ENCODE measurements at places on chromosomes 1 and 21. TPM values are rescaled to one million over a fixed set of nuclear protein-coding genes. Genes with fewer than 3 reads are reported as not detected.

- no peak for DNase-seq
Observed at GRCh38 chr1:19130468-19130867, 79.6 kb downstream of the UBR4 start.

DNA sequence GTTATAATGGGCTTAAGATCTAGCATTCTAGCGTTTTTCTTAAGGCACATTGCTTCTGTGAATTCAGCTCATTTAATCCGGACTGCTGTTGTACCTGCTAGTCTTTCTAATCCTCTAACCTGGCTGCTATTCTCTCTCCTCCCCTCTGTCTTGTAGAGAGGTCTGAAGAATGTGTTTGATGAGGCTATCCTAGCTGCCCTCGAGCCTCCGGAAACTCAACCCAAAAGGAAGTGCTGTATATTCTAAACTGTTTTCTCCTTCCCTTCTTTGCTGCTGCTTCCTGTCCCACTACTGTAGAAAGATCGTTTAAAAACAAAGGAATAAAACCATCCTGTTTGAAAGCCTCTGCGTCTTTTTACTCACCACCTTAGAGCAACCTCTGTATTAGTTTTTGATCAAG is 37.3 kb downstream of the CDC42 start:
- no peak for DNase-seq

DNA sequence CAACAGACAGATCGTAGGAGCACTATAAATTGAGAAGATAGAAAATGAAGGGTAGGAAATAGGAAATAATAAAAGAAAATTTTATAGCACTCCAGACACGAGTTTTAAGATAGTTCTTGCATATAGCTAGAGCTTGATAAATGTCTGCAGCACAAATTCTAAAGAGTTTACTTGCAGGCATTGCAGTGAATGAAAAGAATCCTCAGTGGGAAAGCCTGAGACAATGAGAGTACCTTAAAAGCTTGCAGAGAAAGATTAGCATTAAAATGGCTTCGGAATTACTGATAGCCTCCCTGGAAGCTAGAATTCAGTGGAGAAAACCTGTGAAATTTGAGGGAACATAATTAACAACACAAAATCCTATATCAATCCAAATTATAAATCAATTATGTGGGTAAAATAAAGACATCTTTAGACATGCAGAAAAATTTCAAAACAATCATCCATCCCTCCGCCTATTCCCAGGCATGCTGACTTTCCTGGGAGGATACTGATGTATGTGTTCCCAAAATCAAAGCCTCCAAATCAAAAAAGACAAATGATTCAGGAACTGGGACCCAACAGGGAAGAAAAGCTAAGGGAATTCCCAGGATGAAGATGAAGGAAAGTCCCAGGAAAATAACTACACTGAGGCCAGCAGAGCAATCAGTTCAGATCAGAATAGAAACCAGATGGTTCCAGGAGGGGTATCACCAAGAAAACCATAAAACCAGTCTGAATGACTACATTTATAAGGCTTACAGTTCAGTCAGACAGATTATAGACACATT is 305.9 kb upstream of the USP25 start:
- DNase-seq = no peak

GRCh38 chr1:208531003-208531750 is 287.0 kb upstream of the PLXNA2 start:
- no peak for DNase-seq

DNA sequence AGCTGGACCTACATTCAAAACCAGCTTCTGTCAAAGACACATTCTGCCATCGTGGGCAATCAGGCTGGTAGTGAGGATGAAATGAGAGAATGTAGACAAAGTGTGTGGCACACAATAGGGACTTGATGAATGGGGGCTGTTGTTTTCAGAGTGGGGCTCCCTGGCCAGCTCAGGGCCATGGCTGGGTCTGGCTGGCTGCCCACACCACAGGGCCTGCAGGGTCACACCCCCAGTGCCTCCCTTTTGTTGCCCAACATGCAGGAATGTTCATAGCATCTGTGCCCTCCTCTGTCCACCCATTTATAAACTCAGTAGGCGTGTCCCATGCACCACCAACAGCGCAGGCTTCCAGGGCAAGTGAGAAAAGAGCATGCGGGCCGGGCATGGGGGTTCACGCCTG is 20.8 kb upstream of the ECE1 start:
- no peak for DNase-seq

GRCh38 chr21:43866260-43866629 is 1.2 kb downstream of the AGPAT3 start:
- DNase-seq = no peak

DNA sequence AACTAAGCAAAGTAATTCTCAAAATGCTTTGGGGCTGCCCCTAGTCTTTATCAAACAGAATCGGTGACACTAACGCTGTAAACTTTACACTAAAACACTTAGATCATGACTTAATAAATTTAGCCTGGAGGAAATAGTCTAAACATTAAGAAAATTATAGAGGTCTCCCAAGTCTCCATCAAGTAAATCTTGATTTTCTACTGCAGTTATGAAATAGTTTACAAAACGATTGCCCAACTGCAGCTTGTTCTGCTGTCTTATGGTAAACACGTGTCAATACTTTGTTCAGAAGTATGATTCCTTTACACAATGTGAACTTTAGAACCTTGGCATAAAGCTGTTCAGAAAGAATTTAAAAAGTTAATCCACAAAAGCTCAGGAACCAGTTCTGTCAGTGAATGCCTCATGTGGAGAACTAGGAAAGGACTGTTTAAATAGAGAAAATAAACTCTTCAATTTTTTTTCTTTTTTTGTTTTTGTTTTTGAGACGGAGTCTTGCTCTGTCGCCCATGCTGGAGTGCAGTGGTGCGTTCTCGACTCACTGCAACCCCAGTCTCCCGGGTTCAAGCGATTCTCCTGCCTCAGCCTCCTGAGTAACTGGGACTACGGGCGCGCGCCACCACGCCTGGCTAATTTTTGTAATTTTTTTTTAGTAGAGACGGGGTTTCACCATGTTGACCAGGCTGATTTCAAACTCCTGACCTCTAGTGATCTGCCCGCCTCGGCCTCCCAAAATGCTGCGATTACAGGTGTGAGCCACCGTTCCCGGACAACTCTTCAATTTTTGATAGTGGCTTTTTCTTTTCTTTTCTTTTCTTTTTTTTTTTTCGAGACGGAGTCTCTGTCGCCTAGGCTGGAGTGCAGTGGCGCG is 1.6 kb downstream of the DDI2 start:
- no peak for DNase-seq

DNA sequence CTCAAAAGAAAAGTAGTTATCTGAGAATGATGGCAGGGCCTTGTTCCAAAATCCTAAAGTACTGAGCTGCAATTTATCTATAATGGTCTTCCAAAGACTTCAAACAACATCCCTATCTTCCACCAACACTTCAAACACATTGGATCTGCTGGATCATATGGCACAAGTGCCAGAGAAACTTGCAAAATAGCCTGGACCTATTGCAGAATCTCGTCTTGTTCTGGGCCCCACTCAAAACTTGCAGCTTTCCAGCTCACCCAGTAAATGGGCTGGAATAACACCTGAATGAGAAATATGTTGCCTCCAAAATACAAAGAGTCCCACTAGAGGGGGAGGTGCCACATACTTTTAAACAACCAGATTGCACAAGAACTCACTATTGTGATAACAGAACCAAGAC is 44.0 kb upstream of the PKN2 start:
- DNase-seq = no peak

- no peak for DNase-seq
Observed at GRCh38 chr1:44263568-44264450, 50.5 kb downstream of the DMAP1 start.

DNA sequence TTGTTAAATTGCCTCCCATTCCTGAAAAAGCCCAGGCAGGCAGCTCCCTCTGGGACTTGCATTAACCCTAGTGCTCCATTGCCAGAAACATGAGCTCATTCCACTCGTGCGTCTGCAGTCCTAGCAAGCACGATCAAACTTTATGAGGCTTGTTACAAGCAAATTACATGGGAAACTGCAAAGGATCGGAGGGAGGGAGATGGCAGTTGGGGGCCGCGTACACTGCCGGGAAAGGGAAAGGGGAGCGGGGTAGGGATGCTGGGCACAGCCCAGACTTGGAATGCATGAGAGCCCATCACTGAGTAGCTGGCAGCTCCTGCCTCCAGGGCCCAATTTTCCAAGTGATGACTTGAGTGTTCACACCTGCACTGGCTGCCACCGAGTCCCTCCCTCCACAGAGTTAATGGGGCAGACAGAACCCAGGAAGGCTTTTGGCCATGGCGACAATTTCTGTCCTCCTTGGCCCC is 169.9 kb downstream of the BRINP2 start:
- DNase-seq = no peak

GRCh38 chr21:37522641-37523295 is 156.2 kb downstream of the DYRK1A start:
- DNase-seq = no peak

DNA sequence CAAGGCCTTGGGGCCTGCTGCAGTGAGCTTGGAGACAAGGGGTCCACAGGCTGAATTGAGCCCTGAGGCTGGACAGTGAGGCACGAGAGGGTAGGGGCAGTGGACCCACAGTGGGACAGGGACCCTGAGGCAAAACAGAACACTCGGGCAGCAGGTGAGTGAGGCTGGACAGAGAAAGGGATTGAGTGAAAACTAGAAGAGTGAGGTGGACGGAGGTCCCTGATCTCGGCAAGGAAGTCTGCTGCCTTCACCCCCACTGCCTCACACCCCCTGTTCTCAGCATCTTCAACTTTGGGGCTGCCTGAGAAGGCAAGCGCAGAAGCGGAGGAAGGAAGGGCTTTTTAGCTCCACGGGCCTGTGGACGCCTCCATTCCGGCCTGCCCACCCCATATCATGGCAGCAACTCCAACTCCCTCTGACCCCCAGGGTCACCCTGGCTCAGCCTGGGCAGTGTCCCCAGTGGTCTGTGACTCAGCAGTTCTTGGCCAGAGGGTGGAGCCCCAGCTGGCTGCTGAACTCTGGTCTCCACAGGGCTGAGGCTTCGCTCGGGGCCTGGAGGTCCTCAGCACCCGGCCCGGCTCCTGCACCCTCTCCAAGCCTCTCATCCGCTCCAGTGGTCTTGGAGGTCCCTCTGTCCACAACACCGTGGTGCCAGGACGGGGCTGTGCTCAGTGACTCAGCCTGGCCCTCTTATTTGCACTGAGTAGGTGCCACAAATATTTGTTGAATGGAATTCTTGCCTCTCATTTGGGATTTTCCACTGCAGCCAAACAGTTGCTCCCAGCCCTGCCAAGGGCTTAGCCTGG is 60.0 kb upstream of the EPS8L3 start:
- no peak for DNase-seq

DNA sequence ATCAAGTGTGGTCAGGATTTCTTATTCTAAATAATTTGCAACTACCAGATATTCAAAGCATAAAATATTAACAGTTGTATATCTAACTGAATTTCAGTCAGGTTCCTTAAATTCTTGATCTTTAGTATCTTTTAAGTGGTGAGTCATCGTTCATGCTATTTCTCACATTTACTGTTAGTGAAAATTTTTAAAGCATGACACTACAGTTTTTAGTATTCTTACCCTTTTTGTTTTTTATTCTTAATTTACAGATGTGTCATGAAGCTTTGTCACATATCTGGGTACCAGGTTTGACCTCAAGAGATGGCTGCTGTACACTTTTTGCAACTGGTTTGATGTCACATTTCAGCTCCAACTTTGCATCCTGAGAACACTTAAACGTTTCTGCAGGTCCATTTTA is 12.7 kb downstream of the AKIRIN1 start:
- no peak for DNase-seq

DNA sequence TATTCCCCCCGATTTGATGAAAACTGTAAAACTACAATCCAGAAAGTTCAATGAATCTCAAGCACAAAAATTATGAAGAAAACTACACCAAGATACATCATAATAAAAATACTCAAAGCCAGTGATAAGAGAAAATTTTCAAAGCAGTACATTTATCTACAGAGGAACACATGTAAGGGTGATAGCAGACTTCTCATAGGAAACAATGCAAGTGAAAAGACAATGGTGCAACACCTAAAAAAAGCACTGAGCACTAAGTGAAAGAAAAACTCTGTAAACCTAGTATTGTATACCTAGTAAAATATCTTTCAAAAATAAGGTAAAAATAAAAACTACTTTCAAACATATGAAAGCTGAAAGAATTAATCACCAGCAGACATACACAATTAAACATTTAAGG is 76.1 kb upstream of the IRF2BP2 start:
- DNase-seq = no peak

- no peak for DNase-seq
Observed at GRCh38 chr1:159932296-159933285, 7.3 kb upstream of the TAGLN2 start.

The RGS13 gene
- 0.62 TPM for total RNA-seq

The F13B gene
- total RNA-seq = not detected

The CYP4B1 gene
- total RNA-seq = 358 TPM

The ZNF683 gene
- total RNA-seq = 1.2 TPM

The GPR37L1 gene
- total RNA-seq = 0.10 TPM

The TENT5C gene
- 9.8 TPM for total RNA-seq

The APOBEC4 gene
- not detected for total RNA-seq

The UBE2U gene
- total RNA-seq = not detected

The DCST2 gene
- 1.2 TPM for total RNA-seq

The RGS5 gene
- total RNA-seq = 80.9 TPM
